ENCODE measurements at places on chromosomes 7 and 10.

- no peak for DNase-seq
Measured at GRCh38 chr7:27424231-27424630, 181.6 kb downstream of the EVX1 start.

- DNase-seq, result no peak
Measured at GRCh38 chr10:86343761-86344160, 22.8 kb downstream of the GRID1 start.

GRCh38 chr10:123455861-123456260, 210.3 kb upstream of the GPR26 start:
- no peak for DNase-seq

DNA sequence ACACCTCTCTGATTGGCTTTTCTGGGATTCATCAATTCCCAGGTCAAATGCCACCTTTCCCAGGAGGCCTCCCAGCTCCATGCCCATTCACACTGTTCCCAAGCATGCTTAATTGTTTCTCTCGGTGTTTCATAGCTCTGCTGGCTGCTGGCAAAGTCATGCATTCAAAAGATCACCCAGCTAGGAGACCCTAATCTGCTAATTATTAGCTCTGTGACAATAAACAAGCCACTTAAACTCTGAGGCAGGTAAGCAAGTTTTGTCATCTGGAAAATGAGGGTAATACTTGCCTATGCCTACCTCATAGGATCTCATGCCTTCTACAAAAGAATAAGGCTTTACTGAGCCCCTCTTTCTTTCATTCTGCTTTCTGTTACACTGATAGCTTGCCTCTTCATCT, 828 bp upstream of the KEL start:
- DNase-seq, result no peak

- DNase-seq, result no peak
Measured at GRCh38 chr10:130243015-130243414, 106.8 kb downstream of the GLRX3 start.

DNA sequence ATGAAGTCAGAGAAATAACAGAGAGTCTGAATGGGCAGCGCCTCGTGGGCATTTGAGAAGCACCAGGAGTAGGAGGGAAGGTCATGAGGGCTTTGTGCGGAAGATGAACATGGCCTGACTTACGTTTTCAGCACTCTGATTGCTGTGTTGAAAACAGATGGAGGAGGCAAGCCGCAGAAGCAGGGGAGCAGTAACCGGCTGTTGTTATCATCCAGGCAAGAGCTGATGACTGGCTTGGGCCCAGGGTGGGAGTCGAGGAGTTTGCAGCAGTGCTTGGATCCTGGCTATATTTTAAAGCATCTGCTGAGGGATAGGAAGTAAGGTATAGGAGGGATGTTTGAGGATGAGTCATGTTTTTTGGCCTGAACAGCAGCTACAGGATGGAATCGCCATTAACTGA, 12.7 kb upstream of the PDLIM1 start:
- no peak for DNase-seq

GRCh38 chr7:91973639-91974038, 33.0 kb downstream of the AKAP9 start:
- no peak for DNase-seq

DNA sequence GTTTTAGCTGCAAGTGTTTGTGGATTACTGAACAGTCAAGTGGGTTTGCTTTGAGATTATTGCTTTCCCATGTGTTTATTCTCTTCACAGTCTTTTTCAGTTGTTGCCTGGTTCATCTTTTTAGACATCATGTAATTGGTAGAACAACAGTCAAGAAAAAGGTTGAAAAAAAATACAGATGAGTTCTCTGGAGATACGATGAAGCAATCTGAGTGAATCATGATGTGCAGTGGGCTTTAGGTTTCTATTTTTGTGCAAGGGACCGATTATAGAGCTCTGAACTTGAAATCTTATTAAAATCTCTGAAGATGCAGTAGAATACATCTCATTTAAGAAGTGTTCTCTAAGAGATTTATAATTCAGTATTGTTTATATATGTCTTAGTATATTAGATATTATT, 145.7 kb downstream of the SDK1 start:
- DNase-seq, result no peak

- peak; percentile 80 for DNase-seq
Measured at GRCh38 chr7:67738958-67739357, 742.3 kb downstream of the TYW1 start.

- no peak for DNase-seq
Measured at GRCh38 chr10:69449841-69450240, 1.4 kb upstream of the TSPAN15 start.

DNA sequence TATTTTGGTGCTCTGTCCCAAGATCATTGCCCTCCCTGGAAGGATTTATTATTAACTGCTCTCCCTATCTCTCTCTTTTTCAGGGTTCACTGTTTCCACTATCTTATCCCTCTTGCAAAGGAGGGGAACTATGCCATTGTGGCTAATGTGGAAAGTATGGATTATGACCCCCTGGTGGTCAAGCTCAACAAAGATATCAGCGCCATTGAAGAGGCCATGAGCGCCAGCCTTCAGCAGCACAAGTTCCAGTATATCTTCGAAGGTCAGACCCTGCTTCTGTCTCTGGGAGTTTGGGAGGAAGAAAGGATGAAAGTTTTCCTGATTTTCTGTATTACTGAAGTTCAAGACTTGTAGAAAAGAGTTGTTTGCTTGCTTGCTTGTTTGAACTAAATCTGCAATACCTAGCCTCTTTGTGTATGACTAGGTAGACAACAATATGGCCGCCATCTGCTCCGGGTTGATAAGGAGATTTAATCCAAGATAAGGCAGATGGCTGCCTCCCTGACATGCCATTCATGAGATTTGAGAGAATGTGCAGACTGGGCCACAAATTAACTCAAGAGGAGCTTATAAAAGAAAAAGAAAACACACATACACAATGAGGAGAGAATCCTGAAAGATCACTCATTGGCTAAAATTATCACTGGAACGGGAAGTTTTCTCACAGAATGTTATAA, 122.2 kb upstream of the LRGUK start:
- DNase-seq, result no peak

GRCh38 chr10:104090611-104091010, 4.9 kb upstream of the COL17A1 start:
- DNase-seq, result no peak

- no peak for DNase-seq
Measured at GRCh38 chr10:35532141-35532540, 73.0 kb upstream of the GJD4 start.

DNA sequence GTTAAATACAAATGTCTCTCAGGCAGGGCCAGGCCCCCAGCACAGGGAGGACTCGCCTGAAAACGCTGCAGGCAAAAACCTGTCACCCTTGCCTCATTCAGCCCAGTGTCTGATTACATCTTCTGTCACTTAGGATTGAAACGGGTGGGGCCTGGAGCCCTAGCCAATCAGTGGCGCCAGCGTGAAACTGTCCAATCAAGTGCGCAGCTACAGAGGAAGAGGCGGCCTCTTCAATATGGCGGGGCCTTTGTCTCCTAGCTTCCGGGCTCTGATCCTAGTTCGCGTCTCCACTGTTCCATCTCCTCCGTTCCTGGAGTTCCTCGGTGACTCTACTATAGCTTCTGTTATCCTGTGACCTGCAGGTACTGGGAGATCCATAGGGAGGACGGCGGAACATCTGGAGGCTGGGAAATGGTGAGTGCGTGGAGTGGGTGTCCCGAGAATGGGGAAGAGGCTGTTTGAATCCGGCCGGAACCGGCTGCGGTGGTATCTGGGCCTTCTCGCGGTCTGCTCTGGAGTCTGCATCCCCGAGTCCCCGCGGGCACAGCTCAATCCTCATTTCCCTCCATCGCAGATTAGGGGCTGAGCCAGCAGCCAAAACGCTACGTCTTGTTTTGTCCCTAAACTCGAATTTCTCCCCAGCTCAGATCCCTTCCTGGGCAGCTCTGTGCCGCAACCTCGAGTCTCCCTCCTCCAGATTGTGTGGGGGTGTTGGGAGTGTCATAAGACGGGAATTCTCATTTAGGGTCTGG, at the start of gene ZNF736:
Gene ZNF736, plus strand, starts transcription at position 222 of the 752 bp plus-strand sequence. Its CDS starts 190 bp downstream, at position 412.
- DNase-seq, result peak; percentile 97

DNA sequence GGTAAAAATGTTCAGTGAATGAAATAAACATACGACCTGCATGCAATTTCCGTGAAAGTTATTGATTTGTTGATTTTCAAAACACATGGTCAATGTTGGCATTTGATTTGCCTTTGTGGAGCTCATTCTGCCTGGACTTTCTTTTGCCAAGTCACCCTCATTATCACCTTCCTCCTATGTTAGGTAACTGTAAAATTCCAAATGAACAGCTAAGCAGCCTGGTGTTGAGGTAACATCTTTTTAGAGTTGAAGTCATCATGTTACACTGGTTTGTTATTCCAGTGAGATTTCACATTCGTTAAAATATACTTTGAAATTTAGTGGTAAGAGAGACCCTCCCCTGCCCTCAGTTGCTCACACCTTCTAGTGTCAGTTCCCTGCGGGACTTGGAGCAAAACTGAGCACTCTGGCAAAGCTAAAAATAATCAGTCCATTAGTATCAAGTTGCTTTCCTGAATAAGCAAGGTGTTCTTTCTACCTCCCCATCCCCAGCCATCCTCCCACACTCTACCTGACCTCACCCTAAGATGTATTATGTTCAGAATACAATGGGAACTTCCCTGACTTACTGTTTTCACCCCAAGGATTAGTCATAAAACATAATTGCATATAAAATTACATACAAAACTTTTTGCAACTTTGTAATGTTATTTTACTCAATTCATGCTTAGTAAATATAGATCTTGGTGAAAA, 283.3 kb upstream of the SEMA3A start:
- no peak for DNase-seq

- DNase-seq, result no peak
Measured at GRCh38 chr7:134740376-134740775, 39.1 kb upstream of the CALD1 start.

GRCh38 chr7:75536940-75537538, 44.9 kb downstream of the SPDYE5 start:
- DNase-seq, result no peak

GRCh38 chr7:2404714-2405119, 1.3 kb downstream of the CHST12 start:
- DNase-seq, result no peak

GRCh38 chr10:4538016-4538415, 288.0 kb upstream of the AKR1E2 start:
- DNase-seq, result no peak

DNA sequence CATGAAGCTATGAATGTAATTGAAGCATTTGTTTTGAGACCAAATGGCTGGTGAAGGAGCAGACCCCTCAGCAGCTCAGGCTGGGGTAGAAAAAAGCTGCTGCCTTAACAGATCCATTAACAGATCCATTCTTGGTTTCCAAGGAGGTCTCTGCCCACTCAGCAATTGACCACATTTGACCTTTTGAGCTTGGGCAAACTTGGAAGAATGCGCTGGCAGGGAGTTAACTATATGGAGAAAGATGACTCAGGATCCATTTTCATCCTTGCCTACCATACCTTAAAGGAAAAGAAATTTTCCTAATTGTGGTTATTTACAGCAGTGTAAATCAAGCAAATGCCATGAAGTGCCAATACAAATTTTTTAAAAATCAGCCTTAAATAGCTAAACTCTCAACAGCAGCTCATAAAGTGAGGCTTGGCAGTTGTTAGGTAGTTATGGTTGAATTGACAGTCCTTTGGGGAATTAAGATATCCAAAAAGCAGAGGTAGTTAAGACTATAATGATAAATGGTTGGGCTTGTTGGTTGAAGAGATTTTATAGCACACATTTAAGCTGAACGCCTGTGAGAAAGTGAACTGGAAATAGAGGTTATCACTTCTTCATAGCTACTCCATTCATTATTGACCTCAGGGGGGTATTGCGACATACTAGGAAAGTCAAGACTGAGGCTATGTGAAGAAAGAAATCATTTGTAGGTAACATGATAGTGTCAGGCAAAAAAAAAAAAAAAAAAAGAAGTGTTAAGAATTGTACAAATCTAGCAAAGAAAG, 83.9 kb downstream of the MKX start:
- no peak for DNase-seq

- no peak for DNase-seq
Measured at GRCh38 chr7:151089893-151090730, 3.8 kb downstream of the AGAP3 start.

GRCh38 chr7:114959931-114960330, 38.0 kb downstream of the MDFIC start:
- no peak for DNase-seq

GRCh38 chr7:79782256-79782655, 328.8 kb upstream of the MAGI2 start:
- no peak for DNase-seq

DNA sequence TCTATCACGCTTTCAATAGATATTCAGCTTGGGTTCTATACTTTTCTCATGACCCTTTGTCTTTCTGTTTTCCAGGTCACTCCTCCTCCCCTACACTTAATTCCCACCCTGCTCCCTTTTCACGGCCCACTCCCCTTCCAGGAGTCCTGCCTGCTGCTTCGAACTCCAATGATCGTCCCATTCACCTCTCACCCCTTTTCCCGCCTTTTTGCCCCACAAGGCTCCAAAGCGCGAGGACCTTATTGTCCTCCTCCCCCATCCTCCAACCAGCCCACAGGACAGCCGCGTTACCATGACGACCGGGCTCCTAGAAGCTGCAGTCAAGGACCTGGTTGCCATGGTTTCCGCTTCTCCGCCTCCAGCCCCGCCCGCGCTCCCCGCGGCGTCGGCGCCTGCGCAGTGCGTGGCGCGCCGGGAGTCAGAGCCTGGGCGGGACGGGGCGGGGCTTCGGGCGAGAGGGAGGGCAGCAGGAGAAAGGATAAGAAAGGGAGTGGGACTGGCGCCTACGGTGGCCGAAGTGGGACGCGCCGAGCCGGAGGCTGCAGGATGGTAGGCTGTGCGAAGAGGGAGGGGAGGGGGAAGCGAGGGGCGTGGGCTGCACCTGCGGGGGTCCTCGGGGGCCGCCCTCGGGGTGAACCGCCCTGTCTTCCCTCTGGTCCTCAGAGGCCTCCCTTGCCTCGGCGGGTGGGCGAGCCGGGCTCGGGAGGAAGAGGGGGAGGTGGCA, at the start of gene AP1S1:
Gene AP1S1, plus strand, starts transcription at position 508 of the 724 bp plus-strand sequence. Its CDS starts 39 bp downstream, at position 547.
- peak; percentile 97 for DNase-seq

GRCh38 chr10:45425621-45426563, 51.9 kb downstream of the ALOX5 start:
- DNase-seq, result no peak

GRCh38 chr7:19121977-19122588, 4.6 kb upstream of the TWIST1 start:
- DNase-seq, result peak; percentile 66

DNA sequence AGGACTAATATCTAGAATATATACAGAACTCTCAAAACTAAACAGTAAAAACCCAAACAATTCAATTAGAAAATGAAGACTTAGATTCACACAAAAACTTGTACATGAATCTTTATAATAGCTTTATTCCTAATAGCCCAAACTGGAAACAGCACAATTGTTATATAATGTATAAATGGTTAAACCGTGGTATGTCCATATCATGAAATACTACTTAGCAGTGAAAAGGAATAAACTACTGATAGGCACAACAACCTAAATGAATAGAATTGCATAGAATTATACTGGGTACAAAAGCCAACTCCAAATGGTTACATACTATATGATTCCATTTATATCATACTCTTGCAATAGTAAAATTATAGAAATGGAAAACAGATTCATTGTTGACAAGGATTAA, 21.0 kb upstream of the FAM241B start:
- no peak for DNase-seq

- no peak for DNase-seq
Measured at GRCh38 chr10:98587156-98587837, 140.6 kb upstream of the HPS1 start.

- DNase-seq, result no peak
Measured at GRCh38 chr10:83166344-83166743, 973.0 kb upstream of the GHITM start.

- DNase-seq, result no peak
Measured at GRCh38 chr10:99858849-99859248, 76.4 kb downstream of the ABCC2 start.

Measured in muscle of back (tissue), 13 donors.